Esophagus mucosa (tissue), 1 donor: ENCODE measurements at places on chromosomes 13 and 19. TPM values are rescaled to one million over a fixed set of nuclear protein-coding genes. Genes with fewer than 3 reads are reported as not detected.

GRCh38 chr19:49560358-49560900 is 19.9 kb downstream of the NOSIP start:
- no peak for ATAC-seq

- ATAC-seq = no peak
Observed at GRCh38 chr19:38384209-38385027, 3.4 kb downstream of the GGN start.

The ZNF813 gene
- 1.9 TPM for total RNA-seq

DNA sequence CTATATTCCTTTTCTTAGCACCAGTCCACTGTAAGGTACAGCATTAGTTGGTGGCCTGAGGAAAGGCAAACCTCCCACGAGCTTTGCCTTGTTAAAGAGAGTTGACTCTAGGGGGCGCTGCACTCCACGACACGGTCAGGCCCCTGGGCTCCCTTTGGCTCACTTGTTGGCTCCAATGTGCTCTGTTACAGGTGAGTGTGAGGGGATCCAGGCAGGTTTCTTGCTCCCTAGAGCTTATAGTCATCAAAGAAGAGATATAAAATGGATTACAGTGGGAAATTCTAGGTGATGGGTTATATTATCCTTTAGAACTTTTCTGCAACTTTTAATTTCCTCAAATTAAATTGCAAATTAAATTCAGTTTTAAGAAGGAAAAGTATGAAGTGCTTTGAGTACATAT is 3.7 kb downstream of the WDR87 start:
- ATAC-seq = peak; percentile 61

DNA sequence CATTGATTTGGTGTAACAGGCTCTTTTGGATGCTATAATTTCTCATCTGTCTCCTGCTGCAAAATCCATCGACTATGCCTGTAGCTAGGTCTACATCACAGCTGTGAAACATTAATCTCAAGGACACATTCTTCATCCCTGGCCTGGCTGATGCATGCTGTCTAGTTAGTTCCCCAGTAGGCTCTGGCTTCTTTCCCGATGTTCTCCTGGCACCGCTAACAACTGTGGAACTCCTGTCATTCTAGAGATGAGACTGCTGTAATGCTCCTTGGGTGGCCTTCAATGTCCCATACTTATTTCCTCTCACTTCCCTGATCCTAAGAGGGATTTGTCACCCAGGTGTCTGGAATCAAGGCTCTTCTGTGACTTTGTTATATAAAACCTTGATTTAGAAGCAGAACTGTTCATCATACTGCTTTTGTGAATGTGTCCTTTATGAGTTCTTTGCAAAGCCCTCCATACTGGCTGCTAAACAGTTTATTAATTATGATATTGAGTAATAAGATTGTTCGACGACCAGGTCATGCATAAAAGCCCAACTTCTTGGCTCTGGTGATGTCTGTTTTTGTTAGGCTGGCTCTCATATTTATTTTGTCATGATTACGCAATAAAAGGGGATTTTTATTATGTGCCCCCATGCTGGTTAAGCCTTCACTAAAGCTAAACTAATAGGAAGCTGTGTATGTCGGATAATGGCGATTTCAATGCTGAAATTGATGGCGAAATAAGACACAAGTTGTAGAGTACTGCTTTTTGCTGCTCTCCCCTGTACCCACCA is 227.5 kb downstream of the DCT start:
- no peak for ATAC-seq

- no peak for ATAC-seq
Observed at GRCh38 chr13:29547153-29547552, 48.3 kb downstream of the SLC7A1 start.

The NEK3 gene
- 4.3 TPM for total RNA-seq

DNA sequence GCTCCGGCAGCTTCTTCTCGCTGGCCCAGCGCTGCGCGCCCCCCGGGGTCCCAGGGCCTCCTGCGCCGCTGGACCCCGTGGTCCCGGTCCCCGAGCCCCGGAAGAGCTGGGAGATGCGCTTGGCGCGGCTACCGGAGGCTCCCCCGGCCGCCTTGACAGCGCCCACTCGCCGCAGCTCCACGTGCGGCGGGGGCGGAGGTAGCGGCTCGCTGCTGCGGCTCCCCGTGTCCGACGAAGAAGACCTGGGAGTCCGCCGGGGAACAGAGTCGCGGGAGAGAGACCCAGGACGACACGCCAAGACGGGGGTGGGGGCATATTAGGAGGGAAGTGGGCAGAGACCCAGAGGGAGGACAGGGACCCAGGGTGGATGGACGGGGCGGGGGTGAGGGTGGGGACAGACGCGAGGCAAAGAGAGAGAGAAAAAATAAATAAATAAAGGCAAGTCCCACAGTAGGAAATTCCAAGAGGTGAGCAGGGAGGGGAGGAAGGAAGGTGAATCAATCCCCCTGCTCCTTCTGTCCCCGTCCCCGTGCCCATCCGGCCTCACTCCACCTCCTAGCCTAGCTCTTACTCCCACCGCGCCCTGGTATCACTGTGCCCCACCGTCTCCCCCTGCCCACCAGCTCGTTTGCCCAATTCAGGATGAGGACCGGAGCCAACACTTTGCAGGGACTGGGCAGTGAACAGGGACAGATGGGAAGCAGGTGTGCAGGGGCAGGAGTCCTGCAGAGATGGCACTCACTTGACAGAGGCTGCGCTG is 826 bp downstream of the RASIP1 start:
- peak; percentile 0 for ATAC-seq

- no peak for ATAC-seq
Observed at GRCh38 chr13:112877539-112877938, 91.5 kb upstream of the MCF2L start.

- ATAC-seq = no peak
Observed at GRCh38 chr13:67549331-67549730, 319.2 kb upstream of the PCDH9 start.

The RASGRP4 gene
- 0.24 TPM for total RNA-seq

- peak; percentile 53 for ATAC-seq
Observed at GRCh38 chr13:112066624-112067004, 335 bp upstream of the SOX1 start.
